ENCODE measurements at places on chromosomes 13 and 19. TPM values are rescaled to one million over a fixed set of nuclear protein-coding genes. Genes with fewer than 3 reads are reported as not detected.

The ZIC2 gene
- not detected for total RNA-seq

The ZNF581 gene
- 25.5 TPM for total RNA-seq

The KLK12 gene
- total RNA-seq, result not detected

The TBXA2R gene
- total RNA-seq, result 0.92 TPM

The GEMIN7 gene
- 30.0 TPM for total RNA-seq

The FLT3LG gene
- 348 TPM for total RNA-seq

DNA sequence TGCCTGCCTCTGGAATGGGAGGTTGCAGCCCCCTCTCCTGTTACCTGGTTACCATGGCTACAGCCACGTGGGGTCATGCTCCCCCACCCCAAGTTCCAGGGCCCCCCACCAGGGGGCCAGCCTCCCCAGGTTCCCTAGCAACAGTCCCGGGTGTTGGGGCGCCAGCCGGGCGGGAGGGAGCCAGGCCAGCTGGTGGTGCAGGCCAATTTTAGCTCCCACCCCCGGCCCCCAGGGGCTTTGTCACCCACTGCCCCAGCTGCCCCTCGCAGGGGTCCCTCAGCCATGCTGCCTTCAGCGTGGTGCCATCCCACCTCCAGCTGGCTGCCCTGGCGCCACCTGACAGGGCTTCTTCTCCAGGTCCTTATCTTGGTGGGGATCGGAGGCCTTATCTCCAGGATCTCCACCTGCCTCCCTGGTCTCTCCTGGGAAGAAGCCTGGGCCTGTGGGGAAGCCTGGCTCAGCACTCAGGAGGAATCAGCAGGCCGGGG is 3.0 kb downstream of the MARK4 start:
- DNase-seq, result peak; percentile 13

GRCh38 chr13:39038569-39039030 is 344 bp downstream of the NHLRC3 start:
- peak; percentile 73 for DNase-seq

- no peak for DNase-seq
Measured at GRCh38 chr19:13781547-13781946, 7.3 kb downstream of the C19orf53 start.

DNA sequence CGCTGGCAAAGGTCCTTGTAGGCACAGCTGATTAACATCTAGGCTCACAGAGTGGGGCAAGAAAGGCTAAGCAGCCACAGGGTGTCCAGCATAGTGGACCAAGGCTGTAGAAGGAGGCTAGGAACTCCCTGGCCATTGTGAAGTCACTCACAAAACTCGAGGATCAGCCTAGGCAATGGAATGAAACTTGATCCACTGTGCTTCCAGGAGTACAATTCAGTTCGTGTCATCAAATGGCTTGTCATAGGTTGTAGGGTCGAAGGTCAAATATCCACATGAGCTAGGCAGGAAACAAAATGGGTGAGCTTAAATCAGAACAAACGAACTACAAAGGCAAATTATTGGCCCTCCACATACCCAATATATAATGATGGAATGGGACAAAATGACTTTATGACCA is 4.4 kb upstream of the FAM187B start:
- no peak for DNase-seq

DNA sequence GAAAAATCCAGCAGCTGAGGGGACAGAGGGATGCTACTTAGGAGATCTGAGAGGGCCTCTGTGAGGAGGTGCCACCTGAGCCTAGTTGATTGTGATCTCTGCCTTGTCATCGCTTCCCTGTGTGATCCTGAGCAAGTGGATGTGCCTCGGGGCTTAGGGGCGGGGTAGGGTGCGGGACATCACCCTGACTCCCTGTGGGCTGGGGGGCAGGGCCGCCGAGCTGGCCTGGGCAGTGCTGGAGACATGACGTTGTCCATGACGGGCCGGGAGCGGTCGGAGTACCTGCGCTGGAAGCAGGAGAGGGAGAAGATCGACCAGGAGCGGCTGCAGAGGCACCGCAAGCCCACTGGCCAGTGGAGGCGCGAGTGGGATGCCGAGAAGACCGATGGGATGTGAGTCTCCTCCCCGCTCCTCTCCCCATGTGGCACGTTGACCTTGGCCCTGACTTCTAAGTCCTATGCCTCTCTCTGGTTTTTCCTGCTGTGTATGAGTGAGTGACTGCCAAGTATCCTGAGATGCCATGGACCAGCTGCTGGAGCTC is 8.2 kb upstream of the INAFM1 start:
- no peak for DNase-seq

GRCh38 chr19:30906871-30907270 is 442.4 kb downstream of the TSHZ3 start:
- DNase-seq, result no peak

DNA sequence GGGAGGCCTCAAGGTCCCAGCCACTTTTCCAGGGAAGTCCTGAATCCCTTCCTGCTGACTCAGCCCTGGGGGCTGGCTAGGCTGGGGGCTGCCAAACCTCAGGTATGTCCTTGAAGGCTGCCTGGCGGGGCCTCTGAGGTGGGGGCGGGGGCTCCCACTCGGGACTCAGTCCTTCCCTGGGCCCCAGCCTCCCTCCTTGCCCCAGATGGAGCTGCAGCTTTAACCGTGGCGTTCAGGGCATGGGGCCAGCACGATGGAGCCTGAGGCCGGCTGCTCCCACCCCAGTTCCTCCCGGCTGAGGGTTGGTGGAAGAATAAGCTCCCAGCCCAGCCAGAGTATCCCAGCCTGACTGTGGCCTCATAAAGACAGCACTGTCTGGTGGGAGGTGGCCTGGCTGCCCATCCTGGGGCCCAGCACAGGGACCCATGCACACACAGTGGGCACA is 12.4 kb downstream of the CILP2 start:
- no peak for DNase-seq

- DNase-seq, result peak; percentile 51
Measured at GRCh38 chr13:39616087-39616694, 13.2 kb upstream of the LHFPL6 start.

GRCh38 chr13:101144808-101145419 is 271.4 kb downstream of the NALCN start:
- DNase-seq, result peak; percentile 53

- no peak for DNase-seq
Measured at GRCh38 chr13:76463314-76463713, 422.9 kb downstream of the KCTD12 start.

GRCh38 chr19:38394488-38394887 is 6.0 kb downstream of the SPRED3 start:
- peak; percentile 71 for DNase-seq

GRCh38 chr13:46648166-46648607 is 95.2 kb downstream of the LRCH1 start:
- peak; percentile 22 for DNase-seq

GRCh38 chr19:28242317-28242927 is 970.5 kb downstream of the UQCRFS1 start:
- DNase-seq, result peak; percentile 59

GRCh38 chr13:54660277-54660676 is 1631.7 kb downstream of the OLFM4 start:
- no peak for DNase-seq

GRCh38 chr13:99321709-99322108 is 14.5 kb upstream of the GPR183 start:
- no peak for DNase-seq

DNA sequence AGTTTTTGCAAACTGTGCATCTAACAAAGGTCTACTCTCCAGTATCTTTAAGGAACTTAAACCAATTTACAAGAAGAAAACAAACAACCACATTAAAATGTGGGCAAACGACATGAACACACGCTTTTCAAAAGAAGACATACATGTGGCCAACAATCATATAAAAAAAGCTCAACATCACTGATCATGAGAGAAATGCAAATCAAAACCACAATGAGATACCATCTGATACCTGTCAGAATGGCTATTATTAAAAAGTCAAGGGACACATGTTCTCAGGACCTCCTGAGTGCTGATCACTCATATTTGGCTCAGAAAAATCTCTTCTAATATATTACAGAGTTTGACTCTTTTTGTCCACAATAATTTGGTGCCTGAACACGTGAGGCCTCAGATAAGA is 14.2 kb upstream of the LILRB1 start:
- DNase-seq, result no peak

- DNase-seq, result no peak
Measured at GRCh38 chr13:112356190-112356589, 20.0 kb upstream of the SPACA7 start.

DNA sequence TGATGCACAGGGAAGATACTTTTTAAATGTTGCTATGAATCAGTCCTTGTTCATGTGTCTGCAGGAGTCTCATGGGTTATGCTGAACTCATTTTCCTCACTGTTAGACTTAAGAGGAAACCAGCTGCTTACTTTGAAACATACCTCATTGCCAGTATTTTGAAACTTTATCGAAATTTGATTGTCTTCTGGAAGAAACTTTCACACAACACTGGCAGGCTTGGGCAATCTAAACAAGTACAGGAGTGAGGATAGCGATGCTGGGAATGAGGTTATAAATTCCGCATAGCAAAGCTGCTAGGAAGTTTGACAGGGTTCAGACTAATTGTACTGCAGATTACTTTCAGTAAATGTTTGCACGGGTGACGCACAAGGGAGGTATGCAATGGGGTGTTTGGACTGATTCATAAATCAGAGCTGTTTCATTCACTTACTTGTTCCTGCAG is 245.7 kb downstream of the DNAJC15 start:
- DNase-seq, result no peak

DNA sequence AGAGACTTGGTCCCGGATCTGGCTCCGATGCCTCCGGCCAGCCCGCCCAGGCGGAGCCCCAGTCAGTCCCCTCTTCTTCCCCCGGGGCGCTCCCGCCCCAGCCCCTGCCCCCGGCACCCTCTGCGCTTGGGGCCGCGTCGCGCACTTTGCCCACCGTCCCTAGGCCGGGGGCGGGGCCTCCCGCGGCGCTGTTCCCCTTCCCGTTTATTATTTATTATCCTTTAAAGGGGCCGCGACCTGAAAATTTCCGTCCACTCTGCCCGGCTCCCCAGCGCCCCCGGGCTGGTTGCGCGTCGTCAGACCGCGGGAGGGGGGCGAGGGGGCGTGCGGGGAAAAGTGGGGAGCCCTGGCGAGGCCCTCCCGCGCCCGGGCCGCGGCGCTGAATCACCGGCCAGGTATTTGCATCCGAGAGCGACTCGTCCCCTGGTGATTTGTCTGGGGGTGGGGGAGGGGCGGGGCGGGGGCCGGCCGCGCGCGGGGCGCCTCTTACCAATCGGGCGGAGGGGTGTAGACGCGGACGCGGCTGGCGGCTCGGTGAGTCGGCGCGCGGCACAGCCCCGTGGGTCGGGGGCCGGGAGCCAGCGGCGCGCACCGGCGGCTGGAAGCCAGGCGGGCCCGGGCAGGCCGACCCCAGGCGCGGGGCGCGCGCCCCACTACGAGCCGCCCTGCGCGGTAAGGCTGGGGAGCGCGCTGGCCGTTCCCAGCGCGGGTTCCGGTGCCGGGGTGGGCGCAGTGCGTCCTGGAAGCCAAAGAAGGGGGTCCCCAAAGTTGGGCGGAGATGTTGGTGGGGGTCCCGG is at the start of gene ARID3A:
TSS of gene ARID3A (plus strand) at position 510 of the 797 bp plus-strand sequence. CDS start 3,494 bp downstream, outside the sequence.
- DNase-seq, result peak; percentile 77

DNA sequence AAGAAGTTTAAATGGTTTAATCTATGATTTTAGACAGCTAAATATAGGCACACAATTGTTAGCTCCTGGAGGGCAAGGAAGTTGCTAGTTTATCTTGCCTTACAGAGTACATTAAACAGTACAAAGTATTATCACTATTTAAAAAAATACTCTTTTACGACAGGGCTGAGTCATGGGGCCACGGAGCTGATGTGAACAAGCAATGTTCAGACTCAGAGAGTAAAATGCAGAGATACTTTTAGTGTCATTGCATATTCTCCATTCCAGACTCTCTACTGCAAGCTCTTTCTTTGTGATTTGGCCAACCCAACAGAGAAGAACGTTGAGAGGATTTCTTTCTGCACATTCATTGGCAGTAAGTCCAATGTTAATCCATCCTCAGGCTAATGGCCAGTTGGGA is 352.4 kb downstream of the SPRY2 start:
- no peak for DNase-seq

DNA sequence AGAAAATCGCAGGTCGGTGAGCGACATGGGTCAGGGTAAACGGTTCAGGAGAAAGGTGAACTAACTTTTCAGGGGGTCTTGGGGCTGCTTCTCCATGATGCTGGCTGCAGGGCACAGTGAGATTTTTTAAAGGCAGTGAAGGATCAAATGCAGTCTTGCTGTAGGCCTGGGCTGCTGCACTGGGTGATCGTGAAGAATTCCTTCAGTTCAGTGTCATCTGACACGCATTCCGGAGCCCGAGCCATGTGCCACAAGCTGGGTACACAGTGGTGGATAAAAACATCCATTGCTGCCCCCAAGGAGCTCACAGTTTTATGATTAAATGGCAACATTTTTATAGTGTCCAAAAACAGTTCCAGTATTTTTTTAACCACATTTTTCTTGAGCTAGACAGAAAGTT is 56.3 kb upstream of the GPR12 start:
- DNase-seq, result no peak

DNA sequence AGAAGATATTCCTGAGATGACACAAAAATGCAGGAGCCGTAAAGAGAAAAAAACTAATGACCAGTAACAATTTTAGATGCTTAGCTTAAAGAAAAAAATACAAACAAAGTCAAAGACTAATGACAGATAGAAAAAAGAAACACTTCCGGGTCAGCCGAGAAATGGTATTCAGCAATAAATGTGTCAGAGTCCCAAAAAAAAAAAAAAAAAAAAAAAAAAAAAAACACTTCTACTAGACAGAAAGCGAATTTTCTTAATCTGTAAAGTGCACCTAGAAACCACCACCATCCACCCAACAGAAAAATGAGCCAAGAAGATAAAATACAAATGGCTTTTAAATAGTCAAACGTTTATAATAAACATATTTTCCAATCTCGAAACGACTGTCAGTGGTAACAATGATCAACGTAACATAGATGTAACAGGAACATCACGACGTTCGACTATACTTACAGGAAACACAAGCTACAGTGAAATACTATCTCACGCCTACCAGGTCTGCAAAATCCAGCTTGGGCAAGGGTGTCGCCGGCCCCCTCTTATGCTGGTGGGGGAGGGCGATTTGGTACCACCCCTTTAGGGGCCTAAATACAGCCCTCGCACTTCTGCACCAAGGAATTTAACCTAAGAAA is 10.6 kb downstream of the ABHD17A start:
- DNase-seq, result peak; percentile 56

DNA sequence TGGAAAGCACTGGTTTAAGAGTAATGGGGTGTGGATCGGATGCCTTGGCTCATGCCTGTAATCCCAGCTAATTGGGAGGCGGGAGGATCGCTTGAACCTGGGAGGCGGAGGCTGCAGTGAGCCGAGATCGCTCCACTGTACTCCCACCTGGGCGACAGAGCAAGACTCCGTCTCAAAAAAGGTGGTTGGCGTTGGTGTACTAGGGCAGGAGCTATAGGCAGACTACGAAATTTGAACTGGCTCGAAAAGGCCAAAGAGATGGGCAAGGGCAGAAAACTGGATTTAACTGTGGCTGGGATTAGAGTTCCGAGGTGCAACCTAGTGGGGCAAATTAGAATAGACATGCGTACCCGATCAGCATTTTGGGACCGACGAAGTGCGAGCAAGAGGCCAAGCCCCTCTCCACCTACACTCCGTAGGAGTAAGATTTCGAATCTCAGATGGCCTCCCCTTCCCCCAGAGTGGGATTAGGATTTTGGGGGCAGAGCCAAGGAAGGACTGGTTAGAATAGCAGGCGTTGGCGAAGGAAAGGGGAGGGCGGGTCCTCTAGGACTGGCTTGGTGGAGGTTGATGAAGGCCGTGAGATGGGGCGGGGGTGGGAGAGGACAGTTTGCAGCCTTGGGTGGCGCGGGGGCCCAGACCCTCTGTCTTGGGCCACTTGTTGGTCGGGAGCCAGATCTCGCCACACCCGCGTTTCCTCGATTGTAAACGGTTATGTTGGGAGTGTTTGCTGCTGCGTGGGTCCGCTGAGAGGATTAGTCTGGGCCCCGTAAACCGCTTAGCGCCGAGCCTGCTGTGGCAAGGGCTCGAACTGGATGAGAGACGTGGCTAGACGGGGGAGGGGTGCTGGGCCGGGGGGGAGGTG is 2.0 kb upstream of the INAFM1 start:
- peak; percentile 52 for DNase-seq

- DNase-seq, result no peak
Measured at GRCh38 chr19:42577016-42577415, 17.7 kb downstream of the CEACAM8 start.

Measured in activated CD4-positive, alpha-beta T cell treated with anti-CD3 and anti-CD28 coated beads, Interleukin-2, amount 10 ng/mL, durations not matched to agents 7 days and 5 days (primary cell).